T-cell (primary cell): ENCODE measurements at places on chromosomes 13 and 19.

- no peak for DNase-seq
These were observed 132.6 kb upstream of the USP29 start for GRCh38 chr19:56987184-56987583.

DNA sequence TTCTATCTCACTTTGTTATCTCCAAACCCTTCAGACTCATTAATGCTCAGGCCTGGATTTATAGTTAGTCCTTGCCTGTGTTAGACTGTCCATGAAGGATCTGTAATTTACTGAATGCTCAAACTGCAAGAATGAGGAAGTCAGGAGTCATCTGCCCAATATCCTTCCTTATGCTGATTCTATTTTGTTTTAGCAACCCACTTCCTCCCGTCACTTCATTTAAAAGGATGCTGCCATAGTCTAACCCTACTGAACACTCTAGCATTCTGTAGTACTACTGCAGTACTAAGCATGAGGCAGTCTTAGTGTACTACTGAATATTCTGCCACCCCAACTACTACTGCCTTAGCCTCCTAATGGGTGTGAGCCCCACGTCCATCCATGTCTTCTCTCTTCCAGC lies 1.5 kb downstream of the FCAR start:
- no peak for DNase-seq

DNA sequence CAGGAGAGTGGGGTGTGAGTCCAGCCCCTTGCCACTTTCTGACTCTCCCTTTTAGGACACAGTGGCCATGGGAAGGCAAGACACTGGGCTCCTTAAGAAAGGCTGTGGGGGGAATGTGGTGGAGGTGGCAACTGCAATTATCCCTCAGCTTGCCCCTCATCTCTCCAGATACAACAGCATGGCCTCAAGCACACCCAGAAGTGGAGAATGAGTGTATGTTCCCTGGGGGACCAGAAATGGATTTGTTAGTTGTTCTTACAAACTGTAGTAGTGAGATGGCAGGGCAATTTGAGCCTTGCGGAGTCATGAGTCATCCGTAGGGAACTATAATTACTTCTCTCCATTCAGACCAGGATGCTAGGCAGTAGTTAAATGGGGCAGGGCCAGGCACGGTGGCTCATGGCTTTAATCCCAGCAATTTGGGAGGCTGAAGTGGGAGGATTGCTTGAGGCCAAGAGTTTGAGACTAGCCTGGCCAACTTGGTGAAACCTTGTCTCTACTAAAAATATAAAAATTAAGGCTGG lies 25.6 kb upstream of the CXCL17 start:
- DNase-seq = no peak

- no peak for DNase-seq
These were observed 480.7 kb downstream of the LMO7 start for GRCh38 chr13:76116751-76117360.

DNA sequence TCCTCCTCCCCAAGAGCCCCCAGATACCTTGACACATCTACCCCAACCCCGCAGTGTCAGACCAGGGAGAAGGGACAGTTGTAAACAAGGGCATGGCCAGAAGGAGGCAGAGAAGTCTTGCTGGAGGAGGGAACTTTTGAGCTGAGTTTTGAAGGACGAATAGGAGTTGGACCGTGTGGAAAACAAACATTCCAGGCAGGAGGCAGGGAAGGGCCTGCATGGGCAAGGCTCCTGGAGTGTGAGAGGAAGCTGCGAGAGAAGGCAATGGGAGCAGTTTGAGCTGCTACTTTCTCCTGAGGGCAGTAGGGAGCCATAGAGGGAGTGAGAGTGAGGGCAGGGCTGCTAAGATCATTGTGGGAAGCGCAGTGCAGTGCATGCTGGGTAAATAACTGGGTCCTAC lies 23.3 kb downstream of the IL12RB1 start:
- no peak for DNase-seq

GRCh38 chr13:113976711-113977684 lies 3.1 kb upstream of the C13orf46 start:
- DNase-seq = no peak

- DNase-seq = no peak
These were observed 147.5 kb downstream of the CYSLTR2 start for GRCh38 chr13:48801255-48801654.

DNA sequence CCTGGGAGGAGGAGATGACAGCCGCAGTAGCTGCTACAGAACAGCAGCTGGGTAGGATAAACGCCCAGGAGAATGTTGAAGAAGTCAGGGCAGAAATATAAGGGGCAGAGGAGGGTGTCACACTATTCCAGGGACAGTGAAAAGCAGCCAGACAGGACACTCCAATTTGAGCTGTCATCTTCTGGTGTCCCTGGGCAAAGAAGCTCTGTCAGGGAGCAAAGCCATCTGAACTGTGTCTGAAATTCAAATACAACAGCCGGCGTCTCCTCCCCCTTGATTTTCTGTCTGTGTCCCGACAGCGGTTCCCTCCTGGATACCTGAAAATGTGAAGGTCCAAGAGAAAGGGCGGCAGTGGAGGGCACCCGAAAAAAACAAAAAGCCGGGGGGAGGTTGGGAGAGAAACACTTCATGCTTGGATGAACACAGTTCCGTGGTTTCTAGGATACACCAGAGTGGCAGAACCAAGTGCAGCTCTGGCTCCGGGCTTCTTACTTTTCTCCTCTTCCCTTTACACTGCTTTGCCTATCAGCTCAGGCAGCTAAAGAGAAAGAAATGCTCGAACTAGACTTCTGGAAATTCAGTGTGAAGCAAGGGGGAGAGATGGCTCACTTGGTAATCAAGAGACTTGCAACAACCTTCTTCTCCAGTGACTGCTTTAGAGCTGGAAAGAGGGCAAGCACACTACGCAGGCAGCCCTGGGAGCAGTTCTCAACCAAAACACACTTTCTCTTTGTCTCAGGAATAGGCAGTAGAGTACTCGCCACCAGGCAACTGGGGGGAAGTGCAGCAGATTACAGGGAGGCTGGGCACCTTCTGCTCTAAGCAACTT lies 465.6 kb downstream of the ITGBL1 start:
- DNase-seq = no peak

DNA sequence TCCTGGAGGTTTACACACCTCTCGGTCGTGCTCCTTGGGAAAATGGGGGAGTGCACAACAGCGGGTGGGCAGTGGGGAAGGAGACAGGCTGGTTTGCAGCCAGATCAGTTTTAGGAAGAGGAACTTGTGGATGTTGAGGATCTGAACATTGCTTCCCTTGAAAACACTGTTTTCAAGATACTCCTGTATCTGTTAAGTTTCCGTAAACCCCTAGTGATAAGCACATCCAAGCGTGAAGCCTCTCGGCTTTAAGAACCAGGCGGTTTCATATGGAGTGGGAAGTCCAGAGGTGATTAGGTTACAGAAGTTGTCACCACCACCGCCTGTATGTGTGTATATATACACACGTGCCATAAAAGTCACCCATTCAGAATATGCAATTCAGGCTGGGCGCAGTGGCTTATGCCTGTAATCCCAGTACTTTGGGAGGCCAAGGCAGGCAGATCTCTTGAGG lies 47.4 kb downstream of the SIPA1L3 start:
- no peak for DNase-seq

GRCh38 chr13:96850538-96851145 lies 143.6 kb downstream of the OXGR1 start:
- DNase-seq = no peak

DNA sequence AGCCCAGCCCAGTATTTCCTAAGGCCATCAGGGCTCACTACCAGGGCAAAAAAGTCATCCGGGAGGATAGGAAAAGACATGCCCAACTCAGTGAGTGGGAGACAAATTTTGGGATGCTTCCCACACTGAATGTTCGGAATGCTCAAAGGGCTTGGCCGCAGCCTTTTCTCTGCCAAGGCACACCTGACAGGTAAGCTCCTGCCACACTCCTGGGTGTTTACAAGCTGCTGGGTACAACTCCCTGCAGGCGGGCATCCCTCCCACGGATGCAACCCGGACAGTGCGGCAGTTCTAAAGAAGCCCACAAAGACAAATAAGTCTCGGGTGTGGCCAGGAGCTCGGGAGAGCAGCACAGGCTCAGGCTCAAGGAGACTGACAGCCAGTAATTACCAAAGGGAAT lies 28.1 kb downstream of the SLC7A1 start:
- no peak for DNase-seq

- DNase-seq = no peak
These were observed 3.9 kb upstream of the IL12RB1 start for GRCh38 chr19:18090545-18091216.

GRCh38 chr13:75566658-75567057 lies 17.1 kb downstream of the UCHL3 start:
- DNase-seq = no peak

DNA sequence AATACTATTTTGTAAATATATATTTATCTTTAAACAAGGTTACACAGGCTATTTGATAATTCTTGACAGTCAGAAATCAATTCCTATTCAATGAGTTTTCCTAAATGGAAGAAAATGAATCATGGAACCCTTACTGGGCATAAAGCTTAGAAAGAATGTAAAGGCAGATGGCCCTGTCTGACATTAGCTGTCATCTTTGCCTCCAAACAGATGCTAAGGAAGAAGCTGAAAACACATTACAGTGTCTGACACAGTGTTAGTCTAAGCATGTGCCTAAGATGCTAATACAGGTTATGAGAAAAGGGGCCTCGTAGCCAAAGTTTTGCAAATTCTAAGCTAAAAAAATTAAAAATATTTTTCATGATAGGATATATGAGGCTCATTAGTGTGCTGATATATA lies 112.8 kb downstream of the ITGBL1 start:
- no peak for DNase-seq

DNA sequence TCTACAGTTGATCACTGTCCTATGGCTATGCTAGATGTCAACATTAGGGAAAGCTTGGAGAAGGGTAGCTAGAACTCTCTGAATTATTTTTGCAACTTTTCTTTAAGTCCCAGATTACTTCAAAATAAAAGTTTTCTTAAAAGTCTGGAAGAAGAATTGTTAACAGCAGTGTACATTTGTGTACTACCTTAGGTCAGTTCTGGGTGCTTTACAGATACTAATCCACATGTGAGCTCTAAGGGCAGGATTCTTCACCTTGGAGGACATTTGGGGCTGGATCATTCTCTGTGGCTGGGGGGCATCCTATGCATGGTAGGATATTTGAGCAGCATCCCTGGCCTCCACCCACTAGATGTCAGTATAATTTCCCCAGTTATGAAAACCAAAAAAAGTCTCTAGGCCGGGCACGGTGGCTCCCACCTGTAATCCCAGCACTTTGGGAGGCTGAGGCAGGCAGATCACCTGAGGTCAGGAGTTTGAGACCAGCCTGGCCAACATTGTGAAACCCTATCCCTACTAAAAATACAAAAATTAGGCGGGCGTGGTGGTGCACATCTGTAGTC lies 2.8 kb downstream of the BRME1 start:
- no peak for DNase-seq

- DNase-seq = no peak
These were observed 25.2 kb upstream of the CEACAM1 start for GRCh38 chr19:42553292-42554045.

- no peak for DNase-seq
These were observed 437 bp downstream of the SUCLA2 start for GRCh38 chr13:48000559-48001113.
